Fibroblast of skin of back (primary cell): ENCODE measurements at places on chromosomes 3 and 15.
A peak's percentile ranks its signal among the peaks of the same experiment; 100 is the strongest.

DNA sequence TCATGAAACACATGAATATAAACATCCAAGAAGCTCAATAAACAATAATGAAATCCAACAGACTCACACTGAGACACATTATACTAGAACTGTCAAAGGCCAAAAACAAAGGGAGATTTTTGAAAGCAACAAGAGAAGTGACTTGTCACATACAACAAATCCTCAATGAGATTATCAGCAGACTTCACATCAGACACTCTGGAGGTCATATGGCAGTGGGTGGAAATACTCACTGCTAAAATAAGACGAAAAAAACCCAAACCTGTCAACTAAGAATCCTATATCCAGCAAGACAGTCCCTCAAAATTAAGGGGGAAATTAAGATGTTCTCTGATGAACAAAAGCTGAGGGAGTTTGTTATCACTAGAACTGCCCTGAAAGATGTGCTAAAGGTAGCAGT is 125.4 kb upstream of the MELTF start:
- no peak for DNase-seq

DNA sequence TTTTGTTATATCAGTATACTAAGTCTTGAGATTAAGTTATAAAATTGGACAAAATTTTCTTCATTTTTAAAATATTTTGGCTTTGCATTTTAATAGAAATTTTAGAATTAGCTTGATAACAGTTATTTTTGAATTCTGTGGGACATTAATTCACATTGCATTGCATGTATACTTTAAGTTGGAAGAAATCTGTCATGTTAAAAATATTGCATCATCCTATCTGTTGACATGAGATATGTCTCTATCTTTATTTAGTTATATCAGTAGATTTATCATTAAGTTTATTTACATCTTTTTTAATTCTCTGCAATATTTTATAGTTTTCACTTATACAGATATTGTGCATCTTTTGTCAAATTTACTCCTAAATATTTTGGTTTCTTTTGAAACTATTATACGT is 904.6 kb upstream of the NR2F2 start:
- DNase-seq, result no peak

DNA sequence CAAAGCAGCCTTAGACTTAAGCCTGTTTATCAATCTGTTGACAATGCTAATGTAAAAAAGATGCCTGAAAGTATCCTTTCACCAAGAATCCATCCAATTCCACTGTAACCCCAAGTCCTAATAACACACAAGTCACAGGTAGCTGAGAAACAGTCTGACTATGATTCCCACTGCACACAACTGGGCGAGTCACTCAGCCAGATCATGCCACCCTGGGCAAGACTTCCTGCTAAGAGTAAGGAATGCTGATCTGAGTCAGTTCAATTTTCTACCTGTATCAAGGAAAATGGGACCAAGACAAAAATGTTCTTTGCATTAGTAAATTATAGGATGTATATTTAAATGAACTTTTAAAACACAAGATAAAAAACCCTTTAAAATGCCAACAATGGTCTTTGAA is 33.3 kb downstream of the NPTN start:
- DNase-seq, result peak; percentile 51

DNA sequence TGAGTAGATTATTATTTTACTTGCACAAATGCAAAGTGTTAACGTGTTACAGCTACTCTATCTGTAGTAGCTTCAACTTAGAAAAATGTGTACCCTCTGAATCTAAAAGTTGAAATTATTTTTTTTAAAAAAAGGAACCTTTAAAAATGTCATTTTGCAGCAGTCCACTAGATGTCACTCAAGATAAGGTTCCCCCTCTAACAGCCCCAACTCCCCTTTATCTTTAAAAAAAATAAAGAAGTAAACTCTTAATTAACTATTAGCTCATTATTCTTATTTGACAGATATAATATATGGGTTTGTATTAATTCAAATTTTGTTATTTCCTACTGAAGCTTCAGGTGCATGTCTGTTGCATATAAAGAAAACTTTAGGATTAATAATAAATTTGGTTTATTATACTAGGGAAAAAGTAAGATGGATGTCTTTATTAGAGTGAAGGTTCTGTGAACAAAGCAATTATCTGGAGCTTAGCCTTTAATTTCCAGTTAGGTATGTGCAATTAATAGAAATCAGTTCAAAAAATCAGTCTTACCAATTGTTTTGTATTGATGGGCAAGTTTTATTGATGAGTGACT is 288.5 kb downstream of the VGLL3 start:
- DNase-seq, result peak; percentile 8

GRCh38 chr3:55416331-55416821 is 70.7 kb downstream of the WNT5A start:
- peak; percentile 89 for DNase-seq

DNA sequence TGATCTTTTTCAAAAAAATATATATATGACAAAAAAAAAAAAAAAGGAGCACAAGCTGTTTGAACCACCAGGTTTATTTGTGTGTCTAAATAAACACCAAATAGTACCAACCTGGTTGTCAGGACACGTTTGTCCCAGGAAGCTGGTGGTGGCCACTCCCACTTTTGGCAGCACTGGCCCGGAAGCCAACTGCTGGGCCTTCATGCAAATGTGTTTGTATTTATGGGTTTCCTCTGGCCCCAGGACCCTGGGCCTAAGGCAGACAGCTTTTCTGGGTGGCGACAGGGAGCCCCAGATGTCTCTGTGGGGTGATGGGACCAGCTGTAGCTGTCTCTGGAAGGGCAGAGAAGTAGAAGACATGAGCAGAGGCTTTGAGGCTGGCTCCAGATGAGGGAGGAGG is 31.6 kb downstream of the PRKCD start:
- DNase-seq, result no peak

DNA sequence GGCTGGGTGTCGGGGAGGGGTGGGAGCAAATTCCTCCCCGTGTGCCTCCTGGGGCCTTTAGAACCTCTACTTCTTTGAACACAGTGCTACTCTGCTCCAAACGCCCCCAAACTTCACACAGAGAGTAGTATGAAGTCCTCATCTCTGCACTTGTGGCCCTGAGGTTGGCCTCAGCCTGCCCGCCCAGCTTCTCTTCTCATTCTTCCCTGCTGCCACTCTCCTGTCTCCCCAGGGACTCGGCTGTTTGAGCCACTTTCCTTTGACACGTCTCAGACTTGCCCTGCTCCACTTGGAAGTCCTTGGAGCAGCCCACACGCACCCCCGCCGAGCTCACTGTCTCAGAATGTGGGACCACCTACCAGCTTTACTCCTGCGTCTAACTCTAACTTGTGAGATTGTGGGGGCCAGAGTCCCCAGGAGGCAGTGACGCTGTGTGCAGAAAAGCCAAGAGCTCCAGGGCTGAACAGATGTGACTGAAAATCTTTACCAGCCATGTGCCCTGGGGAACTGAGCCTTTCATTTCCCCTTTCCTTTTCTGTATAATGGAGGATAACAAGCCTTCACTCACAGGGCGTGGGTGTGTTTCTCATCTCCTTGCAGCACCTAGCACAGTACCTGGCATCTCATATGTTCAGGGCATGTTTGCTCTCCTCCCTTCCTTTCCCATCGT is 233.6 kb upstream of the CTDSPL start:
- no peak for DNase-seq

GRCh38 chr3:192928016-192928415 is 10.4 kb upstream of the MB21D2 start:
- no peak for DNase-seq

DNA sequence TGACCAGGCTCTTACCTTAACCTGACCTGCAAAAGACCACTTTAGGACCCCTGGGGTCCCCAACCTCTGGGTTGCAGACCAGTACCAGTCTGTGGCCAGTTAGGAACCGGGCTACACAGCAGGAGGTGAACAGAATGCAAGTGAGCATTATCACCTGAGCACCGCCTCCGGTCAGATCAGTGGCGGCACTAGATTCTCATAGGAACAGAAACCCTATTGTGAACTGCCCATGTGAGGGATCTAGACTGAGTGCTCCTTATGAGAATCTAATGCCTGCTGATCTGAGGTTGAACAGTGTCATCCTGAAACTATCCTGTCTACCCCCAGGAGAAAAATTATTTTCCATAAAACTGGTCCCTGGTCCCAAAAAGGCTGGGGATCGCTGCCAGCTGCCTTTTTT is 20.3 kb downstream of the CHP1 start:
- DNase-seq, result no peak

DNA sequence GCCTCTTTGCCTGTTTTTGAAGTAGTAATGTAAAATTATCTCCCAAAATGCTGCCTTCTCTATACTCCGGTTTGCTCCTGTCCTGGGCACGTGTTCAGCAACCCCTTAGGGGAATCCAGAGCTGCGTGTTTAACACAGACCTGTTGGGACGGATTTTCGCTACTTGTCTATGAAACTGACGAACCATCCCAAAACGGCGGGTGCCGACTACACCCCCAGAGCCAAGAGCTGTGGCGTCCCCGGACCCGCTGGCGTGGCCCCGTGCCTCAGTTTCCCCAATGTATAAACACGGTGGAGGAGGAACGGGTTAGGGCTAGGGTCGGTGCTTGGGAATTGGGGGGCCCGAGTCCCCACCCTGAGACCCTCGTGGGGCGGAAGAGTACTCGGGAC is 473 bp downstream of the FHIT start:
- DNase-seq, result no peak

DNA sequence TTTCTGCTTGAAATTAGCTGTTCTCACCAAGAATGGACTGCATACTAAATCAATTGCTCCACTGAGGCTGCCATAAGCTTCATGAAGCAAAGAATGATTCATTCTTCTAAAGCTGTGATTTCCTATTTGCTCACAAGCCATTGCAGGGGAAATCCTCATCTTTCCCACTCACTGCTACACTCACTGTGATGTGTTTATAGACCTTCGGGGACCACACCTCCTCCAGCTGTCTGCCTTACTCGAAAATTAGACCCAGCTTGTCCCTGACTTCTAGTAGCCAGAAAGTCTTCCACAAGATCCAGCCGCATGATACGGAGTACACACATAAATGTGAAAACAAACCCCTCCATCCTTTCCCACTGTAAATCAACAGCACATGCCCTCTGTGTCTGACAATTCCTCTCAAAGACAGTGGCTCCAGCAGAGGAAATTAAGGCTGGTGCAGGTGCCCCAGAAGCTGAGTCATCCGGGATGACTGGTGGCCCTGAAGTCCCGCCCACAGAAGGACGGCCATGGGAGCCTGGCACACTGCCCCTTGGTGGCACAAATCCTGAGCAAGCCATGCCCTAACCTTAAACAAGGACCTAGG is 172.0 kb downstream of the STT3B start:
- peak; percentile 59 for DNase-seq

- no peak for DNase-seq
Observed at GRCh38 chr3:58623478-58623877, 43.1 kb downstream of the FAM3D start.

DNA sequence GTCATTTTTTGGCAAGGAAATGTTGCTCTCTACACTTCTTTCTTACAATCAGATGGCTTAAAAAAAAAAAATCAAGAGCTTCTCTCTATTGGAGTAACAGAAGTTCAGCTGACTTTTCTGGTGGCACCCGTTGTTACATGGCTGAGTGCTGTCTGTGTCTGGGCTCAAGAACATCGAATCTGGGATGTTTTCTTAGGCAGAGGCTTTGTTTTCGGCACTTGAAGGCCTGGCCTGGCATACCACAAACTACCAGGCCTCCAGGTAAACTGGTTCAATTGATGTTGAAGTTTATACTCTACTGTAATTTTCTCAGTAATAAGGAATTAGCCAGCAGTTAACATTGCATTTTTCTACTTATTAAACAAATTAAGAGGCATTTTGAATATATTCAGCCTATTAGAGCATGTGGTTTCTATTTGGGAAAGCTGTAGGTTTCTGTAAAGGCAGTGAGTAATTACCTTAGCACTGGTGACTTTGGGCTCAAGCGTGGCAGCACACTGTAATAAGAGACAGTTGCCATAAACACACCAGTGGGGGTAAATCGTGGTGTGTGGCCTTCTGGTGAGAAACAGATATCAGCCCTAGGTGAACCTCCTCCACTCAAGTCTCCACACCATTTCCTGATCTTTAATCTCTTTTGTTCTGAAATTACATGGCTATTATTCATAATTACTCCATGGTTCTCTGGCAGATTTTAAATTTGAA is 544.7 kb downstream of the MECOM start:
- DNase-seq, result peak; percentile 10

DNA sequence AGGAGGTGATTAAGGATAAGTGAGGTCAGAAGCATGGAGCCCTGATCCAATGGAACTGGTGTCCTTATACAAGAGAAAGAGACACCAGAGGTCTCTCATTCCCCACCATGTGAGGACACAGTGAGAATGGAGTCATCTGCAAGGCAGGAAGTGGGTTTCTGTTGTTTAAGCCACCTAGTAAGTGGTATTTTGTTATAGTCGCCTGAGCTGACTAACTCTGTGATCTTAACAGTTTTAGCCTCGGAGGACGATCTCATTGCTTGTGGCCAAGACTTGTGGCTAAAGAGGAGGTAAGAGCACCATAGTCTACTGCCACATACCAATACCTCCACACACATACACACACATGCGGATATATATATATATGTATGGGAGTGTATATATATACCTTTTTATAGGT is 73.8 kb downstream of the MCTP2 start:
- DNase-seq, result no peak

GRCh38 chr15:70627734-70628548 is 135.4 kb downstream of the UACA start:
- peak; percentile 78 for DNase-seq

DNA sequence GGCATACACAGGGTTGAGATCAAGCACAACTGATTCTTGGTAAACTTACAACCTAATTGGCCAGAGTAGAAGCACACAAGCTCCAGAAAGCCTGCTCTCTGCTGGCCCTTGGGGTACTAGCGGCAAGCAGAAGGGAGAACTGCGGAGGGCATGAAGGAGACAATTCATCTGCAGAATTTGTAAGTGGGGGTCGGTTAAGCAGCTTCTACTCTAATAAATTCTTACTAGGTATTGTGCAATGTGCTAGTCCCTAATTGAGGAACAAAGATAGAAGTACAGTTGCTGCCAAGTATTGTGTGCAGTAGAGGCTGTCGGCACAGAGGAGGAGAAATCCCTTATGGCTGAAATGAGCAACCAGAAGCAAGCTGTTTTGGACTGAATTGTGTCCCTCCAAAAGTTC is 91.2 kb upstream of the VEPH1 start:
- no peak for DNase-seq

DNA sequence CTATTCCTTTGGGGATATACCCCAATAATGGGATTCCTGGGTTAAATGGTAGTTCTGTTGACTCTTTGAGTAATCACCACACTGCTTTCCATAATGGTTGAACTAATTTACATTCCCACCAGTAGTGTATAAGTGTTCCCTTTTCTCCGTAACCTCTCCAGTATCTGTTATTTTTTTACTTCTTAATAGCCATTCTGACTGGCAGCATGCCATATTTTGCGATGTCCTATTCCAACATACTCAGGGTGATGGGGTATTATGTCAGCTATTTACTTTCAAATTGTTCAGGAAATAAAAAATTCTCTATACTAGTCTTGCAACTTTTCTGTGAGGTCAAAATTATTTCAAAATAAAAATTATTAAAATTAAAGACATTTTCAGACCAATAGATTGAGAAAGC is 9.1 kb upstream of the PARP14 start:
- no peak for DNase-seq

GRCh38 chr15:70098461-70099166 is 897 bp upstream of the TLE3 start:
- DNase-seq, result peak; percentile 29

- no peak for DNase-seq
Observed at GRCh38 chr15:31013863-31014607, 22.6 kb upstream of the MTMR10 start.
